Lower lobe of right lung (tissue), 2 donors: ENCODE measurements at places on chromosomes 5 and 9. TPM values are rescaled to one million over a fixed set of nuclear protein-coding genes. Genes with fewer than 3 reads are reported as not detected.

DNA sequence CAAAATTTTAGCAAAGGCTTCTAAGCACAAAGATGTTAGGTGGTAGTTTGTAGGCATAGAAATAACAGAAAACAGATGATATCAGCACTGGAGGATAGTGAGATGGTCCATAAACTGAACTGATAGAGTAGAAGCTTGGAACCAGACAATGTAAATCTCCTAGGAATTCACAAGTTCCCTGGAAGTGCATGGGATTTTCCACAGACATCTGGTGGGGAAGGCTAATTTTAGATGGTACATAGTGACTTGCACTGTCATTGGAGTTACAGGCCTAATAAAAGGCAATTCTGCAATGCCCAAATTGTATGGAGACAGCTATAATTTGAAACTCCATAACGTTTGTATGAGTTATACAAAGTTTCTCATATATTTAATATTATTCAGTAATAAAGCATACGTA lies 653.0 kb upstream of the MEF2C start:
- H3K36me3 ChIP-seq, result no peaks in the 10 kb centered on the region
- no peak overlapping the region for H3K27ac ChIP-seq
- H3K4me1 ChIP-seq, result no peaks in the 10 kb centered on the region

The BNC2 gene
- 15.0 TPM for total RNA-seq

DNA sequence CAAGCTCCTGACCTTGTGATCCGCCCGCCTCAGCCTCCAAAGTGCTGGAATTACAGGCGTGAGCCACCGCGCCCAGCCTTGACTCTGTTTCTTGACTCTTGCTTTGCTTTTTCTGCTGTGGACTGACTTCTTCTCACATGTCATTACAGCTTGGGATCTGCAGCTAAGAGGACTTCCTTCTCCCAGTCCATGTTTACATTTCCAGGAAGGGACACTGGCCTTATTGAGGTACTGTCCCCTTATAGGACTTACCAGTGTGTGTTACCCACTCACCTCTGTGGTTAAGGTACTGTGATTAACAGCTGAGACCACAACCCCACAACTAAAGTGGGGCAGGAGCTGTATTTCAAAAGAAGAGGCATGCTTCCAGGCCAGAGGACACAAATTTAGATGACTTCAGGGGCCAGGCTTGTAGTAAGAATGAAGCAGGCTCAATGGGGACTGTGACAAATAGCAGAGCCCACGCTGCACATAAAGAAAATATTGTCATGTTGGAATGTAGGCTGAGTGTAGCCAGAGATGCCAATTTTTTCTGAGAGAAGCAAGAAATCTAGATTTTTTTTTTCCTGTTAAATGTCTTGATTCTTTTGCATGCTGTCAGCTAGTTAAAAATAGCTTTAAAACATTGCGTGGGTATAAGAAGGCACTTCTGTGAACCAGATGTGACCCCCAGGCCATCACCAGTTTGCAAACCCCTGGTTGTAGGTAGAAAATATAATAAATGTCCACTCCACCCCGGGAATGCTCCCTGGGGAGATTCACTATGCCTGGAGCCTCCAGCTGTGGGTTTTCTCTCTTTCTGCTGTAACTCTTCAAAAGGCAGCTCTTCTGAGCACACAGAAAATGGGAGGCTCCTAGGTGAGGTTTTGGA lies 75.0 kb downstream of the PTPDC1 start:
- H3K27me3 ChIP-seq, result no peaks in the 10 kb centered on the region
- H3K36me3 ChIP-seq, result no peaks in the 10 kb centered on the region
- DNase-seq, result no peak
- no peak overlapping the region for H3K4me3 ChIP-seq

DNA sequence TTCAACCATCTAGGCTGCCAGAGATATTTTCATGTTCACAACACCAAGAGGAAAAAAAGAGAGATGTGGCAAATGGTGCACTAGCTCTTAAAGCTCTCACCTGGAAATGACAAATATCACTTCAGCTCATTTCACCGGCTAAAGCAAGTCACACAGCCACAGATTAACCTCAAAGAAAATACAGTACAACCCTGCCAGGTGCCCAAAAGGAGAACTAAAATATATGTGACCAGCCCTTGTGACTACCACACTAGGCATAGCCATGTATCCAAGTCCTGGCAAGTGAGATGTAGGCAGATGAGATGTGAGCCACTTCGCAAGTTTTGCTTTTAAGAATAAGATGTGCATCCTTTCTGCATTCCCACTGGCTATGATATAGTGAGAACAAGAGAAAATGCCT lies 41.4 kb downstream of the AGTPBP1 start:
- peaks cover 10% of the 10 kb centered on the region for H3K4me1 ChIP-seq
- no peak overlapping the region for H3K4me3 ChIP-seq
- H3K36me3 ChIP-seq, result no peaks in the 10 kb centered on the region

GRCh38 chr9:34612788-34613390 lies 992 bp upstream of the RPP25L start:
- H3K36me3 ChIP-seq, result peaks cover 44% of the 10 kb centered on the region
- peak overlapping the region; percentile 78 for H3K4me3 ChIP-seq
- peak; percentile 78 for DNase-seq
- no peaks in the 10 kb centered on the region for H3K27me3 ChIP-seq

The CER1 gene
- total RNA-seq, result not detected

GRCh38 chr5:150356575-150357294 lies 762 bp upstream of the TCOF1 start:
- H3K27ac ChIP-seq, result peak overlapping the region; percentile 76
- no peak for DNase-seq
- H3K4me1 ChIP-seq, result peaks cover 21% of the 10 kb centered on the region

The STPG3 gene
- 0.38 TPM for total RNA-seq

GRCh38 chr5:152332716-152333460 lies 72.2 kb downstream of the NMUR2 start:
- no peak overlapping the region for H3K4me3 ChIP-seq
- no peak overlapping the region for H3K27ac ChIP-seq
- no peaks in the 10 kb centered on the region for H3K4me1 ChIP-seq

DNA sequence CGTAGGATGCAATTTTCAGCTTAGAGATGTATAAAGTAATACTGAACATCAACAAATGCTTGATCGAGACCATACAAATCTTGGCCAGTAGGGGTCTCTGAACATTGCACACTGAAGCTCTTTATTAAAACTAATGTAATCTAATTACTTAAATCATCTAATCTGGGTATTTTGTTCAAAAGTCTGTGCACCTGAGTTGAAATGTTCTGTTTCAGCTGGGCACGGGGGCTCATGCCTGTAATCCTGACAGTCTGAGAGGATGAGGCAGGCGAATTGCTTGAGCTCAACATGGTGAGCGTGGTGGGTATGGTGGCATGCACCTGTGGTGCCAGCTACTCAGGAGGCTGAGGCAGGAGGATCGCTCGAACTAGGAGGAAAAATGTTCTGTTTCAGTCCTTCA lies 41.0 kb downstream of the ESM1 start:
- H3K27me3 ChIP-seq, result no peaks in the 10 kb centered on the region
- H3K4me1 ChIP-seq, result no peaks in the 10 kb centered on the region
- H3K4me3 ChIP-seq, result no peak overlapping the region
- no peaks in the 10 kb centered on the region for H3K36me3 ChIP-seq

- H3K27me3 ChIP-seq, result no peaks in the 10 kb centered on the region
- H3K4me3 ChIP-seq, result no peak overlapping the region
- H3K4me1 ChIP-seq, result no peaks in the 10 kb centered on the region
- no peaks in the 10 kb centered on the region for H3K36me3 ChIP-seq
Observed at GRCh38 chr9:81391457-81391825, 297.9 kb downstream of the TLE1 start.

GRCh38 chr9:128771094-128771721 lies 519 bp downstream of the ZER1 start:
- H3K4me3 ChIP-seq, result peak overlapping the region; percentile 90
- H3K27ac ChIP-seq, result peak overlapping the region; percentile 94
- H3K36me3 ChIP-seq, result peaks cover 9% of the 10 kb centered on the region

DNA sequence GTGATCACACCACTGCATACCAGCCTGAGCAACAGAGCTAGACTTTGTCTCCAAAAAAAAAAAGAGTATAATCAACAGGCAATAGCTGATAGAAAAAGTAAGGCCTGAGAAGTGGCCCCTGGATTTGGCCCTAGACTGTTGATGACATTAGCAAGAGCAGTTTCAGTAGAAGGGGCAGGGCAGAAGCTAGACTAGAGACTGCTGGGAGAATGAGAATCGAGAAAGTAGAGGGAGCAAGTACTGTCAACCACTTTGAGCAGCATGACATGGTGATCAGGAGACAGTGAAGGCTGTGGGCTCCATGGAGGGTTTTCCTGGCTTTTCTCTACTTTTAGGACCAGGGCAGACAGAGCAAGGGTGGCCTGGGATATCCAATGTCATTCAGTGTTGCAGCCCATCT lies 34.9 kb upstream of the B4GALT1 start:
- no peak overlapping the region for H3K4me3 ChIP-seq
- no peaks in the 10 kb centered on the region for H3K27me3 ChIP-seq
- H3K36me3 ChIP-seq, result no peaks in the 10 kb centered on the region
- DNase-seq, result no peak
- H3K4me1 ChIP-seq, result peaks cover 8% of the 10 kb centered on the region

GRCh38 chr5:74257645-74258313 lies 382.7 kb downstream of the ENC1 start:
- H3K4me1 ChIP-seq, result peaks cover 20% of the 10 kb centered on the region
- H3K27ac ChIP-seq, result peak overlapping the region; percentile 31
- no peak overlapping the region for H3K4me3 ChIP-seq
- no peaks in the 10 kb centered on the region for H3K27me3 ChIP-seq
- no peaks in the 10 kb centered on the region for H3K36me3 ChIP-seq
- DNase-seq, result peak; percentile 63

- peak within 1 kb of the TSS; percentile 83 for H3K4me3 ChIP-seq
- peak; percentile 86 for DNase-seq
- peaks cover 29% of the 10 kb centered on the region for H3K4me1 ChIP-seq
- H3K36me3 ChIP-seq, result peaks cover 28% of the 10 kb centered on the region
Observed at GRCh38 chr9:35604578-35605350, at the start of gene TESK1. TESK1 (plus strand) TSS chr9:35605262; CDS start chr9:35605620, 358 bp downstream.

- H3K27me3 ChIP-seq, result no peaks in the 10 kb centered on the region
- no peaks in the 10 kb centered on the region for H3K36me3 ChIP-seq
- no peak overlapping the region for H3K4me3 ChIP-seq
- DNase-seq, result no peak
- no peak overlapping the region for H3K27ac ChIP-seq
- no peaks in the 10 kb centered on the region for H3K4me1 ChIP-seq
Observed at GRCh38 chr5:41983284-41983683, 58.2 kb downstream of the FBXO4 start.

DNA sequence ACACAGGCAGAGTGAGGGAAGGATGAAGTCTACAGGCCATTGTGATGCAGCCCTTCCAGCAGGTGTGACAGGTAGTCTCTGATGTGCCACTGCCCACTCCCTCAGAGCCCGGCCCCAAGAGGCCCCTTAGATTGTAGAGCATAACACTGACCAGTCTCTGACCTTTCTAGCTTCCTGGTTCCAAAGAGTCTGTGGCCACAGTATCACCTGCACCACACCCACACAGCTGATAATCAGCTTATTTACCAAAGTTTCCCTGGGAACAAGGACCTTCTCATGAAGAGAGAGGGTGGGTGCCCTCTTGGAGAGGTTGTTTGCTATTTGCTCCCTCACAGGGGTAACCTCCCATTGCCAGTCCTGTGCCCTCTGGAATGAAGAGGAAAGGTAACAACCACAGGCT lies 11.0 kb upstream of the ACER2 start:
- H3K27me3 ChIP-seq, result no peaks in the 10 kb centered on the region
- DNase-seq, result no peak
- no peaks in the 10 kb centered on the region for H3K36me3 ChIP-seq
- no peaks in the 10 kb centered on the region for H3K4me1 ChIP-seq
- no peak overlapping the region for H3K4me3 ChIP-seq
- H3K27ac ChIP-seq, result no peak overlapping the region

GRCh38 chr9:111961575-111961974 lies 65.0 kb downstream of the UGCG start:
- H3K27me3 ChIP-seq, result no peaks in the 10 kb centered on the region
- DNase-seq, result no peak
- no peaks in the 10 kb centered on the region for H3K36me3 ChIP-seq
- H3K4me1 ChIP-seq, result peaks cover 13% of the 10 kb centered on the region
- H3K4me3 ChIP-seq, result no peak overlapping the region
- H3K27ac ChIP-seq, result no peak overlapping the region

DNA sequence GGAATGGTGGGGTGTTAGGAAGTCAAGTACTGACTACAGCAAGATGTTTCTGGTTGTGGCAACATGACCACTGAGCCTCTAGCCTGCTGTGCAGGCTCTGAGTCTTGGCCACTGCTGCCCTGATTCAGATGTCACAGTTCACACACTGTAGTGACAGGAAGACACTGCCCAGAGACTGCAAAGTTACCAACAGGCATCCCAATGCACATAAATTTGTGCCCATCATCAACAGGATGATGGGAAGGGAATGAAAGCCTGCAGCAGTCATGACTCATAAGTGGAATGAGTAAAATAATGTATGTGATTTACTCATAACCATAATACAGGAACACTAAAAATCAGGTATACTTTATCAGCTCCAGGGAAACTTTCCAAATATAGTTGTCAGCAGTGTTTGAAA lies 251.6 kb upstream of the HAPLN1 start:
- no peak overlapping the region for H3K4me3 ChIP-seq
- no peaks in the 10 kb centered on the region for H3K27me3 ChIP-seq
- DNase-seq, result no peak
- H3K36me3 ChIP-seq, result no peaks in the 10 kb centered on the region
- no peak overlapping the region for H3K27ac ChIP-seq

The ALDH1A1 gene
- 238 TPM for total RNA-seq

The ADAMTS13 gene
- total RNA-seq, result 1.9 TPM

DNA sequence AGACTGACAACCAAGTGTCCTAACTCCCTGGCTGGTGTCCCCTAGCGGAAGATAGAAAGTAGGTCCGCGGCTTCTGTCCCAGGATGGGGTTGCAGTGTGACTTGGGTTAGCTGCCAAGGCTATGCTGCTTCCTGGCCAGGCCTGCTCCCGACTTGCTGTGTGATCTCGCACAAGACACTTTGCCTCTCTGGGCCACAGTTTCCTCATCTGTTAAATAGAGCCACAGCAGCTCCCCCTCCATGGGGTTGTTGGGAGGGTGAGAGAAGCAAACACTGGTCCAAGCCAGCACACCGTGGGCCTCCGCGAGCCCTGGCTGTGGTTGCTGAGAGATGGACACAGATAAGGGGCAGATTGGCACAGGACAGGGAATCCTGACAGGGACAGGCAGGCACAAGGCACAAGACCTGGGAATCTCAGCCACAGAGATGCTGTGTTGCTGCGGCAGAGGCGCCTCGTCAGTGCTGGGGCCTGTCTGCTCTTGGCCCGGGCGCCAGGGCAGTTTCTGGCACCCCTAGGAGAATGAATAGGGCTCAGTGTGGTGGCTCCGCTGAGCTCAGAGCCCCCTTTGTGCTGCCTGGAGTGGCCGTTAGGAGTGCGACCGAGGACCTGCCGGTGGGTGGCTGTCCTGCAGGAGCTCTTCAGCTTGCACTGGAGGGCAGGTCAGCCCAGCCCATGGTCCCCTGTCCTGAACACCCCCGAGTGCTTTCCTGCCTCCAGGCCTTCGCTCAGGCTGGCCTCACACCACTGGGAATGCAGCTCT lies 1.8 kb upstream of the SH2D3C start:
- no peaks in the 10 kb centered on the region for H3K36me3 ChIP-seq
- no peak overlapping the region for H3K4me3 ChIP-seq
- peaks cover 63% of the 10 kb centered on the region for H3K4me1 ChIP-seq
- peak overlapping the region; percentile 89 for H3K27ac ChIP-seq
- H3K27me3 ChIP-seq, result no peaks in the 10 kb centered on the region
- no peak for DNase-seq

- no peaks in the 10 kb centered on the region for H3K27me3 ChIP-seq
- no peaks in the 10 kb centered on the region for H3K36me3 ChIP-seq
- H3K4me1 ChIP-seq, result no peaks in the 10 kb centered on the region
- no peak overlapping the region for H3K27ac ChIP-seq
- no peak overlapping the region for H3K4me3 ChIP-seq
Observed at GRCh38 chr9:8802242-8802641, 1002.7 kb upstream of the DMAC1 start.

The ANKRD20A1 gene
- total RNA-seq, result 1.7 TPM

GRCh38 chr5:1540166-1540565 lies 16.4 kb upstream of the LPCAT1 start:
- DNase-seq, result peak; percentile 49
- H3K4me3 ChIP-seq, result no peak overlapping the region
- H3K4me1 ChIP-seq, result peaks cover 44% of the 10 kb centered on the region
- H3K27me3 ChIP-seq, result no peaks in the 10 kb centered on the region
- H3K27ac ChIP-seq, result no peak overlapping the region
